ENCODE measurements at places on chromosomes 16 and 17.

DNA sequence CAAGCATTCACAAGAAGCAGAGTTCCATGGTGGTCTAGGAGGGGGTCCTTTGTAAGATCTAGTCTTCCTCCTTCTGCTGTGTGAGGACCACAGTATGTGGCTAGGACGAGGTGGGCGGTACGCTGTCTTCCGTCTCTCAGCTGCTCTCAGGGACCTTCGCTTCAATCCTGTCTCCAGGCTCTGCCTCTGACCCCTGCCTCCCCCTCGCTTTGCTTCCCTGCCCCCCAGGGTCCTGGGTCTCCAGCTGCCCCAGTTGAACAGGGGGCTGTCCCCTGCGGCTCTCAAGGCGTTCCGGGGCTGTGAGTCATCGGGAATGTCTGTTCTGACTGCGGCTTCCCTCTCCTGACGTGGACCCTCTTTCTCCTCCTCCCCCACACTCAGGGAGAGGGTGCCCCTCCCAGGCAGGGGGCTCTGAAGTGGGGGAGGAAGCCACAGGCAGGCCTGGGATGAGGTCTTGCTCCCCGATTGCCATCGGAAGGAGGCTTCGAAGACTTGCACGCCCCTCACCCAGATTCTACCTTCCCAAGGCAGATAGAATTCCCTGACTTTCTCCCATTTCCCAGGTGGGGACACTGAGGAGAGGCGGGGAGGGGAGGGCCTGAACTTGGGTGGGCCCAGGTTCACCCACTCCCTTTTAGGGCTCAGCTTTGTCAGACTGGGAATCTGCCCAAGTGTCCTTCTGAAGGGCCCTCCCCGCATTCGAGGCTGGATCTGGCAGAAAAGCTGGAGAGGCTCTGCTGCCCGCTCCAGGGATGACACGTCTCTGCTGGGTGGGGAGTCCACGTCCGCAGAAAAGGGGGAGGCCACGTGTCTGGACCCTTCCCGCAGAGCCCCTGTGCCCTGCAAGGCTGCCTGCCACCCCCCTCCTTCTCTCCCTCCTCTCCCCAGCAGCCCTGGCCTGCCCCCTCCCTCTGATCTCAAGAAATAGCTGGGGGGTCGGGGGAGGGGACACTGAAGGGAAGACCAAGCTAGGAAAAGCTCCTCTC is 9.1 kb upstream of the COL1A1 start:
- ATAC-seq, result no peak

- no peak for ATAC-seq
Measured at GRCh38 chr16:89717688-89718505, 2.8 kb downstream of the VPS9D1 start.

DNA sequence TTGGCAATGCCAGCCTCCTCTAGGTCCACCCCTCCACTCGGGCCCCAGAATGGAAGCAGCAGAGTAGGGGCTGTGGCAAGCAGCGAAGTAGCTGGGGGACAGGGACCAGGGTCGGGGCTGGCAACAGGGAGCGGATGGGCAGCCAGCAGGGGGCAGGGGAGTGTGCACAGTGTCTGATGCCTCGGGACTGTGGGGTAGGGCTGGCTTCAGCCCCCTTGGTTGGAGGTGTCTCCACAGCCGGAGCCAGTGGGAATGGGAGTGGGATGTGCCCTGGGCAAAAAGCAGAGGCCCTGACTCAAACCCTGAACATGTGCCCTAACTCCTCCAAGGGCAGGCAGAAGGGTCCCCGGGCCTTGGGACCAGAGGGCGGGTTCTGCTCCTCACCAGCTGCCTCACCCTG is 18.5 kb upstream of the ARHGAP27 start:
- ATAC-seq, result no peak

DNA sequence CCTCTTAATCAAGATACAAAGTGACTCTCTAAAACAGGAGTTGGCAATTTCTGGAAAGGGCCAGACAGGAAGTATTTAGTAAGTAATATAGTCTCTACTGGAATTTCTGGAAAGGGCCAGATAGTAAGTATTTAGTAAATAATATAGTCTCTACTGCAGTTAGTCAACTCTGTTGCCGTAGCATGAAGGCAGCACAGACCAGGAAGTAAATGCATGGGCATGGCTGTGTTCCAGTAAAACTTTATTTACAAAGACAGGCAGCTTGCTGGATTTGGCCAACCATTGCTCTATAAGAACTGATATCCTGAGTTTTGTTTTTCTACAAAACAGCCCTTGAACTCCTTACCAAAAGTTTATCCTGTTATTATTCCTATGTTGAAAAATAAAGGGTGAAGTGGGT is 16.9 kb downstream of the LDAF1 start:
- ATAC-seq, result no peak

DNA sequence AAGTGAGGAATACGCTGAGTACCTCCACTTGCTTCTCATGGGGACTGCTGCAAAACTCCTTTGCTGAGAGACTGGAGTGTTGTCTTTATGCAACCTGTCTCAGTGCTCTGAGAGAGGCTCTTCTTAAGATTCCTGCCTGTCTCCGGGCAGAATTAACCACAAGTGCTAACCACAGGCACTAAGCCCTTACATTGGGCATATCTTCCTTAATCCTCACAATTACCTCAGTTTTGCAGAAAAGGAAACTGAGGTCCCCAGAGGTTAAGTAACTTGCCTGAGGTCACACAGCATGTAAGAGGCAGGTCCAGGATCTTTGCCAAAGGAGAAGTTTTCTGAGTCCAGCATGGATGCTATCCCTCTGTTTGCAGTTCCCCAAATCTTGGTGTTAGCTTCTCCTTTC is 86.0 kb downstream of the GP2 start:
- ATAC-seq, result no peak

- ATAC-seq, result no peak
Measured at GRCh38 chr17:16488186-16488967, 3.6 kb downstream of the LRRC75A start.

DNA sequence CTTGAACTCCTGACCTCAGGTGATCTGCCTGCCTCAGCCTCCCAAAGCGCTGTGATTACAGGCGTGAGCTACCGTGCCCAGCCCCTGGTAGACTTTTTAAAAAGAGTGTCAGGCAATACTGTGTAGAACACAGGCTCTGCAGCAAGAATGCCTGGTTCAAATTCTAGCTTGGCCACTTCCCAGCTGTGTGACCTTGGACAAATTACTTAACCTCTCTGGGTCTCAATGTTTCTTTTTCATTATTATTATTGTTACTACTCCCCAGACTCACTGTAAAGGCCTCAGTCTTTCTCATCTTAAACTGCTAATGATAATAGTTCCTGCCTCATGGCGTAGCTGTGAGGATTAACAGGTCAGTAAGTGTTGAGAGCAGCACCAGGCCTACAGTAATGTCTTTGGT is 114.3 kb downstream of the LITAF start:
- no peak for ATAC-seq

DNA sequence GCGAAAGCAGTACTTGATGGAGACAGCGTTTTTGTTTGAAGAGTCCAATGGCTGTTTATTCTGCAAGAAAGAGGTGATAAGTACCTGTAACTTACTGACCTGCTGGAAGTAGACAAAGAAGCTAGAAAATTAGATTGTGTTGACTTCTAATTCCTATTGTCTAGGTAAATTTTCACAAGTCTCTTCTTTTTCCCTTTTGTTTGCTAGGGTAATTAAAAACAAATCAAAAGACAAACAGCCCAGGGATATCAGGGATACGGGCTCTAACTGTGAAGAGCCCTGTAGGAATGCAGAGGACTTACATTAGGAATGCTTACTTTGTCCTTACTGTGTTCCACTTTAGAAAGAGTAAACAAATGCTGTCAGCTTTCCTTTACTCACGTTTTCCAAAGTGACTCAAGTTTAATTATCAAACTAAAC is 7.0 kb downstream of the PSME3IP1 start:
- ATAC-seq, result no peak

- ATAC-seq, result no peak
Measured at GRCh38 chr16:86821895-86822294, 243.5 kb downstream of the FOXL1 start.

GRCh38 chr16:89103156-89103555 is 9.5 kb downstream of the ACSF3 start:
- no peak for ATAC-seq

- ATAC-seq, result no peak
Measured at GRCh38 chr17:82836823-82837357, 2.9 kb downstream of the ZNF750 start.

- ATAC-seq, result no peak
Measured at GRCh38 chr17:57744195-57745170, 616 bp downstream of the CCDC182 start.

GRCh38 chr17:40598619-40599467 is 33.6 kb upstream of the CCR7 start:
- ATAC-seq, result peak; percentile 56

GRCh38 chr17:43534909-43535308 is 11.2 kb downstream of the ETV4 start:
- ATAC-seq, result no peak

- ATAC-seq, result no peak
Measured at GRCh38 chr16:9798474-9798873, 383.8 kb downstream of the GRIN2A start.

GRCh38 chr17:81840826-81841778 is 6.3 kb upstream of the PPP1R27 start:
- no peak for ATAC-seq

DNA sequence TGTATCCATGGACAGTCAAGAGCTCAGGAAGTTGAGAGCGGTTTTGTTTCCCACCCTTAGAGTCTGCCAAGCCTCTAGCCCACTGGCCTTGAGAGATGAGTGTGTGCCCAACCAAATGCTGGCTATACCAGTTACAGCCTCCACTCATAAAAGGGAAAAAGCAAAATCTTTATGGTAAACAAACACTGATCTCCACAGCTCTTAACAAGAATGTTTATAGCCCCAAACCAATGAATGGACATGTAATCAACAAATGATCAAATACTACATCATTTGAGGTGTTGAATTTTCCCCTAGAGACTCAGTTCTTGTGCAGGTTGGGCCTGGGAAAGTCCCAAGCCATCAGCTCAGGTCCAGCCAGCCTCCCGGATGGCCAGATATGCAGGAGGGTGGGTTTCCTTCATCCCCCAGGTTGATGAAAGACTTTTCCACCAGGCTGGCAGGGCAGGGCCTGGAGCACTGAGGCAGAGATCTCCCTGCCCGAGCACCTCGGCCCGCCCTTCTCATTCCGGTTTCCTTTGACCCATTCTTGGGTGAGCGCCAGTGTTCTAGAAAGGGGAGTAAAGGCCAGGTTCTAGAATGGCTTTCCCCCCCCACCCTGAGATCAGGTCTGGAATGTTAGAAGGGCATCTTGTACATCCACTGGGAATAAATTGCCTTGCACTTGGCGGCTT is 3.9 kb upstream of the EFTUD2 start:
- no peak for ATAC-seq

DNA sequence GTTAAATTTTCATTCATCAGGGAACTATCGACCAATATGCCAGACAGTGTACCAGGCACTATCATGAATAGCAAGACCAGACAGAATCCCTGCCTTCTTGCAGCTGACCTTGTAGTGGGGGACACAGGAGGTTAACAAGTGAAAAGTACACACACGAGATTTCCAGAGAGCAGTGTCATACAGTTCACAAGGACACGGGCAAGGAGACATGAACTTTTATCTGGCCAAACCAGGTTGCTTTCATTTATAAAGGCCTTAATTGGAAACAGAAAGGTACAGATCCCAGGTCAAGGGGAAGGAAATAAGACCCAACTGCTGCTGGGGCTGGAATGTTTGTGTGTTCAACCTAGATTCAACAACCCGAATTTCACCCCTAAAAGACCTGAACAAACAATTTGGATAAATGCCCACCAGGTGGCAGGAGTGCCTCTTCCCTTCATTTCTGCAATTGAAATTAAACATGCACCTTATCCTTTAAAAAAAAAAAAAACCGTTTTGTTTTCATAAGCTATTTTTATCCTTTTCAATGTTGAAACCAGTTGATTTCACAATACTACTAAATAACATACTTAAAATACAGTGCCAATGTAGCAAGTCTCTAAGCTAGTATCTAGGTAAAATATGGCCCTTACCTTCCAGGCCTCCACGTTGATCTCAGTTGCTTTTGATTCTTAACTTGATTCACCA is 65.9 kb downstream of the EMP2 start:
- no peak for ATAC-seq

DNA sequence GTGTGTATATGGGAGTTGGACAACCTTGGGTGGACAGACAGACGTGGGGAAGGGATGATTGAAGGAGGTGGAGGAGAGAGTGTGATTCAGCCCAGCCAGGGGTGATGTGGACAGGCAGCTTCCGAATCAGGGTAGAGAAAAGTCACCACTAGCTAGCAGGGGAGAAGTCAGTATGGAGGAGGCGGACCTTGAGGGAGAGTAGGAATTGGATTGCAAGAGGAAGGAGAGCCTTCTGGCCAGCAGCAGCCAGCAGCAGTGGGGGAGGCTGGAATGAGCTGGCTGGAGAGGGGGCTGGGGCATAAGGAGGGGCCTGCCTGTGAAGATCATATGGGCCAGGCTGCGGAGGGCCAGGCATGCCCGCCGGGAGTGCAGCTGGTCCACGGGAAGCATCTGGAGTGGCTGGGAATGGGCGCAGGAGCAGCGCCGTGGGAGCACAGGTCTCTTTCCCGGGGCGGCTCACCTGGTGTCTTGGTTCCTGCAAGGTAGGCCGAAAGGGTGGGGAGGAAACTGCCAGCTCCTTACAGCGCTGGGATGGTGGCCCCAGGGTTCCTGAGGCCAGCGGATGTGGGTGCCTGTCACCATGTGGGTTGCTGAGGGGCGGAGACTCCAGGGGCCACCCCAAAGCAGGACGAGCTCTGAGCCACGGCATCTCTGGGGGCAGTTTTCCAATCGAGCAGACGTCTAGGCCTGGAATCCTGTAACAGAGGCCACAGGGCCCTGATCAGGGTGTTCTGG is 235.3 kb downstream of the SEC14L1 start:
- peak; percentile 79 for ATAC-seq

GRCh38 chr17:82092995-82093751 is 4.9 kb downstream of the FASN start:
- ATAC-seq, result no peak

DNA sequence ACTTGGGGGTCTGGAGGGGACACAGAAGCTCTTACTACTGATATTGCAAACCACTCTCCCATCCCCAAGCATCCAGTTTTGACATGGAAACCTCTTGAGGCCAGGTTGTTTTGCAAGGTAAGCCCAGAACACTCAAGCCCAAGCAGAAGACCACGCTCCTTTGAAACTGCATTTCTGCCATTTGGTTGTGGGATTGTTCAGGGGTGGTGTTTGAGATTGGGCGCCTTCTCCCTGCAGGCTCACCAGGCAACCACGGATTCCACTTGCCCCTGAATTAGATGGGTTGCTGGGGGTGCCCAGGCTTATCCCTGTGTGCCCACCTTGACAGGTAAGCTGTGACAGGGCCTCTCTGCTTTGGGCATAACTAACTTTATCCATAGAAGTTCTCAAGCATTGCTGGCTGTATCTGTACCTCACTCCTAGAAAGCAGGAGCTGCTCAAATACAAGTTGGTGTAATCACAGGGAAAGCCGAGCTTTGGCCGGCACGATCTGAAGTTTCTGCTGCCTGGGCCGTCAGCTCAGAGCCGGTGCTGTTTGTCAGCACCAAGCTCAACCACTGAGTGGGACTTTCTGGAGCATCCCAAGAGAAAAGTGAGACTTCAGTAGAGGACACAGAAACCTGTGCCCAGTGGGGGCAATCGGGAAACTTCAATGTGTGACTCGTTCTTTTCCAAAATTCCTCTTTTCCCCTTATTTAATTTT is 93.6 kb downstream of the CYLD start:
- ATAC-seq, result no peak

- ATAC-seq, result peak; percentile 27
Measured at GRCh38 chr16:30032083-30032819, 1.2 kb upstream of the TLCD3B start.
